ENCODE measurements at places on chromosomes 2 and 18. TPM values are rescaled to one million over a fixed set of nuclear protein-coding genes. Genes with fewer than 3 reads are reported as not detected.

The NXPH2 gene
- not detected for total RNA-seq

The TPO gene
- not detected for total RNA-seq

The EPG5 gene
- total RNA-seq = 62.5 TPM

The PRKAG3 gene
- not detected for total RNA-seq

The UCN gene
- total RNA-seq = 0.22 TPM

The LOXHD1 gene
- total RNA-seq = not detected
